ENCODE measurements at places on chromosomes 1 and 21.

GRCh38 chr1:156356262-156356874 lies 12.6 kb upstream of the RHBG start:
- DNase-seq = no peak

GRCh38 chr21:46116189-46116775 lies 18.4 kb downstream of the COL6A2 start:
- no peak for DNase-seq

- no peak for DNase-seq
These were observed 103.4 kb downstream of the PAX7 start for GRCh38 chr1:18734001-18734400.

DNA sequence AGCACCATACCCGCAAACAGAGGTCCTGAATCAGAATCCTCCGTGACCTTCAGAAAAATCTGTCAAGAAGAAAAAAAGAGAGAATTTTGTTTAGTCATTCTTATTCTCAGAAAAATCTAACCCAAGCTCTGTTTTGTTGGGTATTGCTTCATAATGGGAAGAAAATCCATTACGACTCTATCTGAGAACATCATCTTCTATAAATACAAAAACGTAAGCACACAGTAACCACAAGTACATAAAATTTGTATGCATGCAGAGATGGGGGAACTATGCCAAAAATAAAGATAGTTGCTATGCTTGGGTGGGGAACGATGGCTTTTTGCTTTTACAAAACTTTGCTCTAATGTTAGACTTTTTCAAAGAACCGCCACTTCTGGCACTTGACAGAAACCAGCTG lies 84.2 kb downstream of the ABCA4 start:
- no peak for DNase-seq

DNA sequence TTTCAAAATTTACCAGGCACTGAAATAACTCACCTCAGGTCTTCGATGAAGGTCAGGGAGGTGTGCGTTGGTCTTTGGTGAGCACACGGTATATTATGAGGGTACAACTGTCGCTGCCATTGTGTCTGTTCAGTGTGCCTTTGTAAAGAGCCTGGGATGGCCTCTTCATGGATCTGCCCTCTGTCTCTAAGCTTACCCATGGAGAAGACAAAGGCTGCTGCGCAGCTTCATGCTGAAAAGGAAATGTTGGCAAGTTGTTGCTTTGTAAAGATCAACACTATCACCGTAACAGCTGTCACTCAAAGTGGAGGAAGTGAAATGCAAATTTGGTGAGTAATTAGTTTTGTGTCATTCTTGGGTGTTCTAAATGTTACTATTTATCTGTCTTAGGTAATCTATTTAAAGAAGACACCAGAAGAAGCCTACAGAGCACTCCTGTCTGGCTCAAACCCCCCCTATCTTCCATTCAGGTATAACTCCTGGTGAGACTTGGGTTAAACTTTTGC lies 71.6 kb downstream of the CDC14A start:
- DNase-seq = no peak

GRCh38 chr1:17881761-17882160 lies 126.6 kb downstream of the ACTL8 start:
- no peak for DNase-seq

DNA sequence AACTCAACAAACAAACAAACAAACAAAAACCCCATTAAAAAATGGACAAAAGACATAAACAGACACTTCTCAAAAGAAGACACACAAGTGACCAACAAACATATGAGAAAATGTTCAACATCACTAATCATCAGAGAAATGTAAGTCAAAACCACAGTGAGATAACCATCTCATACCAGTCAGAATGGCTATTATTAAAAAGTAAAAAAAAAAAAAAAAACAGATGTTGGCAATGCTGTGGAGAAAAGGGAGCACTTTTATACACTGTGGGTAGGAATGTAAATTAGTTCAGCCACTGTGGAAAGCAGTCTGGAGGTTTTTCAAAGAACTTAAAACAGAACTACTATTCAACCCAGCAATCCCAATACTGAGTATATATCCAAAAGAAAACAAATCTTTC lies 94.7 kb downstream of the PLPP3 start:
- DNase-seq = no peak

DNA sequence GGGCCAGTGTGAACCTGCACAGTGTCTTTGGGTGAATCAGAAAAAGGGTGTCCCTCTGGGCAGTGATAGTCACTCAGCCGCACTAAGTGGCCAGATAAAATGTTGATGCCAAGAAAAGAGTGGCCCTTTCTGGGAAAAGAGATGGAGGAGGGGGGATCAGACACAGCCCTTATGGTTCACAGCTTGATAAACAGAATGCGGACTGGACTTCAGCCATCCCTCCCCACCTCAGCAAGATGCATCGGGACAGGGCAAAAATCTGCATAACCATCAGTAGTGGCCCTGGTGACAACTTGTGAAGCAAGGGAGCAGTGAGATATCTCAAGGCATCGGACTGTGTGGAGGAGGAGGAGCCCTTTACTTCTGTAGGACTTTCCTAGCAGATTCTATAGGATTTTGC lies 353.8 kb upstream of the PLXNA2 start:
- no peak for DNase-seq

- no peak for DNase-seq
These were observed 5.9 kb downstream of the BACH1 start for GRCh38 chr21:29304597-29304996.

DNA sequence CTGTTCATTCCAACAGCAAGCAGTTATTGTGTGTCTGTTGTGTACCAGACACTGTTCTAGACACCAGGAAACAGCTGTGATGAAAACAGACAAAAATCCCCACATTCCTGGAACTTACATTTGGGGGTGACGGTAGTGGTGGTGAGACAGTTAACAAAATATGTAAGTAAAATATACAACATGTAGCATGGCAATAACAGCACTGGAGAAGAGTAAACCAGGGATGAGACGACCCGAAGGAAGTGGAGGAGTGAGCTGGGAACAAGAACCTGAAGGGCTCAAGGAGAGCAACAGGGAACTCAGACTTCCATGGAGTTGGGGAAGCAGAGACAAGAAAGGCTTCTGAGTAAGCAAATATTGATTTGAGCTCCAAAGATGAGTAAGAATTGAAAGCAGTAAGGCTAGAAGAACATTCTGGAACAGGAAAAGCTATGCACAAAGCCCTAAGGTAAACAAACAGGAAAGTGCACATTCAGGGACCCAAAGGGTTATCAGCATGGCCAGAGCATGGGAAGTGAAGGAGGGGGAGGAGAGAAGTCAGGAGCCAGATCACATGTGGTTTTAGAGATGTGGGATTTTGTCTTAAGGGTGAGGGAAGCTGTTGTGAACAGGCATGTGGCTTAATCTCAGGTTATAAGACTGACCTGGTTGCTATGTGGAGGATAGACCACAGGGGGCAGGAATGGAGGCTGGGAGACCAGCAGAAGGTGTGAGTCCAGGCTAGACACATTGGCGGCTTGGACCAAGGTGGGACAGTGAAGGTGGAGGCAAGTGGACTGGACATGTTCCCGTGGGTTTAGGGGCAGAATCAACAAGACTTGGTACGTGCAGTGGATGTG lies 7.3 kb downstream of the CSF1 start:
- no peak for DNase-seq

GRCh38 chr1:208455821-208456220 lies 211.6 kb upstream of the PLXNA2 start:
- DNase-seq = no peak

DNA sequence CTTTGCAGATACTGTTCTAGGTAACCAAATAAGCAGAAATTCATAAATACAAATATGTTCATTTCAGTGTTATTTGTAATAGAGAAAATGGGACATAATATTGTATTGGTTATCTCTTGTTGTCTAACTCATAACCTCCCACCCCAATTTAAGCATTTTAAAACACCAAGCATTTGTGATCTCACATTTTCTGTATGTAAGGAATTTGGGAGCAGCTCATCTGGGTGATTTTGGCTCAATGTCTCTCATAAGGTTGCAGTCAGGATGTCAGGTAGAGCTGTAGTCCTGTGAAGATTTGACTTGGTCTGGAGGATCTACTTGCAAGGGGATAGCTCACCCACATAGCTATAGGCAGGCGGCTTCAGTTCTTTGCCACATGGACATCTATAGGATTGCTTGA lies 29.5 kb downstream of the CEP350 start:
- no peak for DNase-seq

DNA sequence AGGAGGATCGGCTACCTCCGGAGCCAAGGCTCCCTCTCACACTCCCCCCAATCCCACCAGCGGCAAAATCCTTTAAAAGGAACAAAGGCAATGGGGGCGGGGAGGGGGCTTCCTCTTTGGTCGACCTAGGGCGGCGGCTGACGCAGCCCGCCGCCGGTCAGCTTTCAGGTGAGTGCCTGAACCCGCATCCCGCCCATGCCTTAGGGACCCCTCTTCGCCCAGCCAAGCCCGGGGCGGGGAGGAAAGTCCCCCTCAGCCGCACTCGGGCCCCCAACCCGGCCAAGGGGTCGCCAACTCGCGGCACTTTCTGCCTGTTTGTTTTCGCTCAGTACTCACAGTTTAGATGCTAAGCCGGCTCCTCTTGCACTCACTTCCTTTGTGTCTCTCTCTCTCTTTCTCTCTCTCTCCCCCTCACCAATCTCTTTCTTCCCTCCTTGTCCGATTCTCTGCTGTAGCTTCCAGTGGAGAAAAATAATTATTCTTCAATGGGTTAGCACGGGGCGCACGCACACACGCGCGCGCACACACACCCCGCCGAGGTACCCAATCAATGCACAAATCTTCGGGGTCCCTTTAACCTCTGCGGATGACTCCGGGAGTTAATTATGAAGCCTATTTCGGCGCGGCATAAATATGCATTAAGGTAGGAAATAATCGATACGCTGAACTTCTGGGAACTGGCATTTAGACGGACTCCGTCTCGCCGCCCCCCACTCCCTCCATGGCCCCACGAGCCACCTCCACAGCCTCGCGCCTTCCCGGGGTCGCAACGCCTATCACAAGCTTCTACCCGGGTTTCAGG lies at the start of gene BLACAT1:
Gene BLACAT1 (minus strand): TSS at position 465 of the 802 bp plus-strand sequence.
- no peak for DNase-seq

DNA sequence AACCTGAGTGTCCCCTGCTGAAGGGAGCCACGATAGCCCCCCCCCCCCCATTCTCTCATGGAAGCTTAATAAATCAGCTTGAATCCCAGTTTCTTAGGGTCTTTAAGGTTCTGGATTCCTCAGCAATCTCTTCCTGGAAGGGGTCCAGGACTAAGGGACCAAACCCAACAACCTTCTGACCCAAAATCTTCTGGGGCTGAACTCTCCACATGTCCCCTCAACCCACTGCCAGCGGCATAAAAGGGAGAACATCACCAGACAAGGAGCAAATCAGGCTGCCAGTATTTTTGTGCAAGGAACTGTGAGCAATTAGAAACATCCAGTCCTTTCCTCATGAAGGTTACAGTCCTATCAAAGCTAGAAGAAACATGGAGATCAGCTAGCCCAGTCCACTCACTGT lies 12.7 kb upstream of the LORICRIN start:
- no peak for DNase-seq

- no peak for DNase-seq
These were observed 5.1 kb upstream of the TMEM269 start for GRCh38 chr1:42779725-42780124.

- no peak for DNase-seq
These were observed 243.0 kb upstream of the SGIP1 start for GRCh38 chr1:66290761-66291530.

- no peak for DNase-seq
These were observed 144.4 kb upstream of the ETS2 start for GRCh38 chr21:38661197-38661871.

DNA sequence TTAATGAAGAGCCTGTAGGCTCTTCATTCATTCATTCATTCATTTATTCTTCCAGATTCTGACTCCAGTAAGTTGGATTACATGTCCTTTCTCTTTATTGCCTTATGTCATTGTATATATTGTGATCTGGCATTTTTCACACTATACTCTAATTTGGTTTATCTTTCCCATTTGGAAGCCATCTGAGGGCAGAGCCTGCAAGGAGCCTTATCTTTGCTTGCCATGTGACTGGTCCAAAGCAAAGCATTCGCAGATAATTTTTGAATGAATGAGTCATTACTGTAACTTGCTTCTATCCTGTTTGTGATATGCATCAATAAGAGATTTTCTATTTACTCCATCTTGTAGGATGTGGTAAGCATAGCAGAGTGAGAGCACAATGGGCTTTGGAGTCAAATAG lies 108.4 kb upstream of the DAB1 start:
- no peak for DNase-seq

DNA sequence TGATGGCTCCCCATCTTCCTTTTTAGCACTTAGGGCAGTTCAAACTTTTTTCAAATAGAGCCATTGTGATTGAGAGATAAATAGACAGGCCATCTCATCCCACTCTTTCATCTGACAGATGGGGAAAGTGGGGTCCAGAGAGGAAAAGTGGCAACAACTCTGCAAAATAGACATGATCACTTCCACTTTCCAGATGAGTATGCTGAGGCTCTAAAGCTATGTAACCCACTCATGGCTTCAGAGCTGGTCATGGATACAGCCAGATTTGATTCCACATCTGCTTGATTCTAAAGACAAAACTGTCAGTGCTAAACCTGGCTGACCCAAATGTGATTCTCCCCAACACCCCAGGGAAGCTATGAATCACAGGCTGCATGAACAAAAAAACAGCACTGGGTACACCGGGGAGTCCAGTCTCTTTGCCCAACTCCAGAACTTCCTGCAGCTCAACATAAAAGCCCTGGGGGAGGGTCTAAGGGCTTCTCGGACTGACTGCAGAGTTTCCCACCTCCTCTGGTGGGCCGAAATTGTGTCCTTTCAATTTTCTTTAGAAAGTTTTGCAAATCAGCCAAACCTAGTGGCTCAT lies 59.3 kb downstream of the PLPP3 start:
- DNase-seq = no peak
